ENCODE measurements at places on chromosomes 6 and 20.

GRCh38 chr20:17625246-17626051 is 55.6 kb downstream of the DSTN start:
- no peak for DNase-seq

DNA sequence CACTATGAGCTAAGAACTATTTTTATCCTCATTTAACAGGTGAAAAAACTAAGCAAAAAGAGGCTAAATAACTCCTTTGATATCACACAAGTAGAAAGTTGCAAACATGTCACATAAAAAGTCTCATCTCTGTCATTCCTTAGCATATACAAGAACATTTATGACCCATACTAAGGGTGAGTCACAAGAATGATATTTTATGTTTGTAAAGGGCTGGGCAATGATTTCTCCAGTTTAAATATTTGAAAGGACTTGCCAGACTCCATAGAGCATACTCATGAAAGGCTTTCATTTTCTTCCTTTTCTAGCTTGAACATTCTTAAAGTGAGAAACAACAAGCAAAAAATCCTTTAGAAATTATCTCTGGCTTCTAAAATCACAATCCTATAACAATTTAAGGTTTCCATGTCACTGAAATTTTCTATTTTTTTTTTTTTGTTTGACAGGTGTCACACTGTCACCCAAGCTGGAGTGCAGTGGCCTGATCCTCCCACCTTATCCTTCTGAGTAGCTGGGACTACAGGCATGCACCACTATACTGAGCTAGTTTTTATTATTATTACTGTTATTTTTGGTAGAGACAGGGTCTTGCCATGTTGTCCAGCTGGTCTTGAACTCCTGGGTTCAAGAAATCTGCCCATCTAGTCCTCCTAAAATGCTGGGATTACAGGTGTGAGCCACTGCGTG is 338.0 kb upstream of the KHDRBS2 start:
- no peak for DNase-seq

DNA sequence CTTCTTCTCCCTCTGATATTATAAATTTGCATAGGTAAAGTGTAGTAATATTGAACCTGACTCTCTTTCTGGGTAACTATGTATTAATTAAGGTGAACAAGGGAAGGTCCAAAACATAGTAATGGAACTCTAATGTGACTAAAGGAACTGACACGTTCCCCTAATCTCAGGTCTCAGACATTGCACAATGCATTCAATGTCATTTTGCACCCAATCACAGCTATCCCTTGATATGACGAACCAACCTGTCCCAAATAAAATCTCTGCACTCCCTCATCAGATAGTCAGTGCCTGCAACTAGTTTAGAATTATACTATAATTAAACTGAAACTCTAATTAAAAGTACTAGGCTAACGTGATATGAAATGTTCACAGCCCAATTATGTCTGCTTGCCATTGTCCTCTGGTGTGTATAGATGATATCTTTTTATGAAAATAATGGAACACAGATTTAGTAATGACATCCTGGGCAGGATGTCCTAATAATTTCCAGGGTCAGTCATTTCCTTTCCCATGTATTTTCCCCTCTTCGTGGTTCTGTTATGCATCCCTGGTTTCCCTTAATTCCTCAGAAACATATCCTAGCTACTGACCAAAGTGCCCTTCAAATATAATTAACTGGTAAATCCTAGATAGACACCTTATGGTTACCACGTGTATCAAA is 36.8 kb downstream of the PTPRK start:
- no peak for DNase-seq

- no peak for DNase-seq
These were observed 527 bp downstream of the NFKBIL1 start for GRCh38 chr6:31547727-31548543.

Data from SK-N-MC (cell line).